Pancreas (tissue), 10 donors: ENCODE measurements at places on chromosomes 2 and 18. TPM values are rescaled to one million over a fixed set of nuclear protein-coding genes. Genes with fewer than 3 reads are reported as not detected.

Gene IL36G
- not detected for total RNA-seq

Gene GREB1L
- total RNA-seq, result 0.34 TPM

Gene CCDC121
- 1.9 TPM for total RNA-seq

Gene CD8A
- total RNA-seq, result 1.2 TPM

Gene TEKT4
- total RNA-seq, result 0.14 TPM

Gene CMPK2
- total RNA-seq, result 3.6 TPM

Gene CYP27C1
- not detected for total RNA-seq

Gene FOXD4L1
- not detected for total RNA-seq

Gene ARHGAP15
- total RNA-seq, result 0.69 TPM

Gene GRHL1
- 1.1 TPM for total RNA-seq

Gene DUSP28
- 2.8 TPM for total RNA-seq

Gene SPDYA
- total RNA-seq, result 0.49 TPM

Gene WIPF1
- 11.8 TPM for total RNA-seq

Gene CFC1
- total RNA-seq, result 6.1 TPM

Gene ATP8B1
- total RNA-seq, result 38.2 TPM

Gene IL18R1
- total RNA-seq, result 0.67 TPM

Gene SPATS2L
- 41.7 TPM for total RNA-seq
